ENCODE measurements at places on chromosomes 4 and X. TPM values are rescaled to one million over a fixed set of nuclear protein-coding genes. Genes with fewer than 3 reads are reported as not detected.

Gene ANAPC4
- 15.2 TPM for total RNA-seq

Gene GABRQ
- total RNA-seq, result not detected

Gene AKAP14
- not detected for total RNA-seq

Gene NUDT11
- 13.5 TPM for total RNA-seq

Gene RAB40AL
- total RNA-seq, result not detected

Gene NUDT10
- total RNA-seq, result 3.0 TPM

Gene ACE2
- total RNA-seq, result not detected

Gene CTAG1A
- total RNA-seq, result not detected

Gene EFNB1
- 60.7 TPM for total RNA-seq

Gene STBD1
- total RNA-seq, result 0.94 TPM

Gene SMIM14
- total RNA-seq, result 17.2 TPM

Gene ITIH6
- not detected for total RNA-seq

Gene FHL1
- total RNA-seq, result 240 TPM

Gene COL25A1
- 0.09 TPM for total RNA-seq

Gene CPLX1
- total RNA-seq, result 0.47 TPM

Gene CT45A6
- not detected for total RNA-seq

Gene CXCL8
- total RNA-seq, result 4.0 TPM

Gene SPON2
- total RNA-seq, result 577 TPM

Gene BANK1
- total RNA-seq, result not detected

Gene RAP1GDS1
- 43.4 TPM for total RNA-seq

Gene IL21
- not detected for total RNA-seq

Gene CSAG1
- not detected for total RNA-seq

Gene CT83
- not detected for total RNA-seq

Gene AR
- total RNA-seq, result 6.8 TPM

Gene RNF175
- not detected for total RNA-seq

Gene RASGEF1B
- not detected for total RNA-seq

Gene TLR2
- 0.35 TPM for total RNA-seq

Gene ASB9
- 0.17 TPM for total RNA-seq

Gene NLGN3
- 1.6 TPM for total RNA-seq

Gene CC2D2A
- 17.2 TPM for total RNA-seq

Gene KCND1
- 3.5 TPM for total RNA-seq

Gene MAOA
- total RNA-seq, result 105 TPM

Gene PCDH7
- 64.8 TPM for total RNA-seq

Gene SULT1B1
- total RNA-seq, result 1.6 TPM

Gene HSPA4L
- 0.35 TPM for total RNA-seq

Gene LAMP2
- 151 TPM for total RNA-seq

Gene IL13RA1
- total RNA-seq, result 32.4 TPM

Gene ZGRF1
- total RNA-seq, result 2.6 TPM

Gene PAGE1
- not detected for total RNA-seq

Gene MAGEB1
- total RNA-seq, result not detected

Gene TCEAL6
- not detected for total RNA-seq

Gene CLCN4
- total RNA-seq, result 13.2 TPM

Gene EGFL6
- total RNA-seq, result not detected

Gene ANXA3
- total RNA-seq, result 25.8 TPM

Gene FGF5
- 0.12 TPM for total RNA-seq

Data from pericardium fibroblast (primary cell).